CD4-positive, alpha-beta T cell treated with Interleukin-6 at 100 ng/mL for 8 hours (primary cell): ENCODE measurements at places on chromosomes 12 and 14.
A peak's percentile ranks its signal among the peaks of the same experiment; 100 is the strongest.

GRCh38 chr12:121637231-121637914 is 11.0 kb downstream of the ORAI1 start:
- DNase-seq, result peak; percentile 65

- DNase-seq, result no peak
These were observed at the start of gene GZMH for GRCh38 chr14:24609655-24610344. Gene GZMH (minus strand): TSS chr14:24609685. CDS start chr14:24609613, 72 bp downstream.

- DNase-seq, result no peak
These were observed 1.2 kb upstream of the AP1G2 start for GRCh38 chr14:23568600-23569331.

DNA sequence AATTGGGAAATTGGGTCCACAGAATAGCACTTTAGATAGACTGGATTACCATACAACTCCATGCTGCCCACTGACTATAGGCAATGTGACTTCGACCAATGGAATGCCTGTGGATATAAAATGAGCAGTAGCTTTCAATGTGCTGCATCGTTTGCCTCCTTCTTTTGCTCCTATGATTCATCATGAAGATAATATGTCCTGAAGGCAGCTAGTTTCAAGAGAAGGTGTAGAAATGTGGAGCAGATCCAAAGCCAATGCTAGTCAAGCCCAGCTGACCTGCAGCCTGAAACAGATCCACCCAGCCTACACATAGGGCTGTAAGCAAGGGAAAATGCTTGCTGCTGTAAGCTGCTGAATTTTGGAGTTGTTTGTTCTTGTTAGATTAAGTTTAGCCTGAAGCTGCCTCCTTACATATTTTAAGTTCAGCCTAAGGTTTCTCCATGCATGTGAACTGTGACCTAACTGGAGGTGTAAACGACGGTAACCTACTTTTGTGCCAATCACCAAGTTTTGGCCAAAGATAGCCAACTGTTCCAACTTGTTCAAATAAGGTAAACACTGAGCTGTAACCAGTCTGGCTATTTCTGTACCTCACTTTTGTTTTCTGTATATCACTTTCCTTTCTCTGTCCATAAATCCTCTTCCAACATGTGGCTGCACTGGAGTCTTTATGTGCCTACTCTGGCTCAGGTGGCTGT is 169.1 kb upstream of the AVPR1A start:
- DNase-seq, result no peak

DNA sequence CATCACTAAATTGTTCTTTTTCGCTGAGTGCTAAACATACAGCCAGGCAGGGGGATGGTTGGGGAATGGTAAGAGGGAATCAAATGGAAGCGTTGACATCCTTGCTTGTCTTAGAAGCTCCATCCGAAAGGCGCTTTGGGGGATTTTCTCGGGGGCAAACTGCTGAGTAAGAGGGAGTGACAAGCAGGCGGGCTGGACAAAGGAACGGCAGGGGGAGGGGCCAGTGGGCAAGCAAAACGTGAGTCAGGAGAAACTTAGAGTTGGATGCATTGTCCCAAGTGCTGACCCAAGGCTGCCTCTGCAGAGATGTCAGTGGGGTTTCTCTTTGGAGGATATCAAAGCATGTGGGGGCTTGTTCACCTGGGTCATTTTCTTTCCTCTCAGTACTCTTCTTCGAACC is 480.5 kb downstream of the VRK1 start:
- no peak for DNase-seq

DNA sequence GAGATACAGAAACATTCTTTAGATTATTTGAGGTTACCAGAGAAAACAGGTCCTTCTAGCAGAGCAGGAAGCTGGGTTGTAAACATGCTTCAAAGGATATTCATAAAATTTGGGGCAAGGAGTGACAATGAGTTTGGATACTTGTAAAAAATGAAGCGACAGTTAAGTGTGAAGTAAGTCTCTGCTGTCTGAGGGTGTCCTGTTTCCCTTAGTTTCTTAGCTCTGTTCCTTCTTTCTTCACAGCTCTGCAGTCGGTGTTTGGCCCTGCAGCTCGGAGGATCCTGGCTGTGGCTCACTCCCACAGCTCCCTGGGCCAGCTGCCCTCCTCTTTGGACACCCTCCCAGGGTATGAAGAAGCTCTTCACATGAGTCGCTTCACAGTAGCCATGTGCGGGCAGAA is 10.8 kb downstream of the TMEM52B start:
- DNase-seq, result no peak

- DNase-seq, result no peak
These were observed 110.0 kb downstream of the KIF26A start for GRCh38 chr14:104248203-104249055.

- DNase-seq, result no peak
These were observed 8.8 kb downstream of the DTX1 start for GRCh38 chr12:113065126-113066007.

DNA sequence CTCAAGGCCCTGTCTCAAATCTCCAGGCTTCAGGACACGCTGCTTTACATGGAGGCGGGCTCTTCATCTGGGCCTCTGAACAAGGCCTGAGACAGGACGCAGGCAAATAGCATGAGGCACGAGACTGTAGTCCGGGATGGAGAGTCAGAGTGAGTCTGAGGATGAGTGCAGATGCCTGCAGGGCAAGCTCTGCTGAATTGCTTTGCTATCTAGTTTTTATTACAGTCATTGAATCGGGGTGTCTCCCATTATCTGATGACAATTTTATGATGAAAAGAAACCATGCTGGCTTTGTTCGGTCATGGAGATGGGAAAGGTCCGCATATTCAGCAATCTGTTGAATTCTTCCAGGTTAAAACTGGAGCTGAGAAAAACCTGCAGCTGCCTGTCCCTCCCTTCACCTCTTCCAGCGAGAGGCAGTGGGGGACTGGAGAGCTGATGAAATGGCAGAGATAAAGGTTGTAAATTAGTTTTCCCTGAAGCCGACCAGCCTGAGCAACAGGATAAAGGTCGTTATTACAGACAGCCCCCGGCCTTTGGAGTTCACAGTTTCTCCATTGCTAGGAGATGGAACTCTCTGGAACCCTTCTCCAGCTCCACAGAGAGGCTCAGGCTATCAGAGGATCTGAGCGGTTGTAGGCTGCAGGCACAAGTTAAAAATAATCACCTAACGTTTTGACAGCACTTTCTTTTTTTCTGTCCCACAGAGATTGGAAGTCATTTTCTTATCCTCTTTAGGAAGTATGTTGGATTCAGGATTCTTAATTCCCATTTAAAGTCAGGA is 1.3 kb upstream of the ADGRD1 start:
- no peak for DNase-seq

DNA sequence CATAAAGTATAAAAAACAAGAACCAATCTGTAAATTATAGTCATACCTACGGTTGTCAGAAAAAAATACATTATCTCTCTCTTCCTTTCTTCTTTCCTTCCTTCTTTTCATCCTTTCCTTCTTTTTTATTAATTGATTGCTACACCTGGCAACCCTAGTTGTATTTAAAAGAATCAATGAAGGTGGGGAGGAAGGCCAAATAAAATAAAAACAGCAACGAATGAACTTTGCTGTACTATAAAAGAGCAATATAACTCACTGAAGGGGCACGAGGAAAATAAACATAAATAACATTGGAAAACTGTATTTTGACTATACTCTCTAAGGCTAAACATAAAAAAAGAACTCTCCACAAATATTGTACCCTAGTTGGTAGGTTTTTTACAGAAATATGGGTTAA is 898.2 kb upstream of the USP15 start:
- no peak for DNase-seq

DNA sequence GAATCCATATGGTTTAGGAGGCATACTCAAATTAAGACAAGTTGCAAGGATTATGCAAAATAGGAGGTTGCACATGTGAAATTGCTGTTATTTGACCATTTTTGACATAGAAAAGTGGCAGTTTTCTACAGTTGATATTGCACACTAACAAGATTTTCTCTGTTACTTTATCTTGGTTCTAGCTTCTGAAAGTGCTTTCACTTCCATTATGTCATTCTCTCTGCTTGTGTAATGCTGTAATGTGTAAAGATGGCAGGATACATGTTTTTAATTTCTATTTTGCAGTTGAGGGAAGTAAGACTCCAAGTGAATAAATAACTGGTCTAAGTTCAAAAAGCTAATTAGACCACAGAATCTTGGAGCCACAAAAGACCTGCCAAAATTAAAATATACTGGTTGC is 60.6 kb downstream of the MYRFL start:
- no peak for DNase-seq

DNA sequence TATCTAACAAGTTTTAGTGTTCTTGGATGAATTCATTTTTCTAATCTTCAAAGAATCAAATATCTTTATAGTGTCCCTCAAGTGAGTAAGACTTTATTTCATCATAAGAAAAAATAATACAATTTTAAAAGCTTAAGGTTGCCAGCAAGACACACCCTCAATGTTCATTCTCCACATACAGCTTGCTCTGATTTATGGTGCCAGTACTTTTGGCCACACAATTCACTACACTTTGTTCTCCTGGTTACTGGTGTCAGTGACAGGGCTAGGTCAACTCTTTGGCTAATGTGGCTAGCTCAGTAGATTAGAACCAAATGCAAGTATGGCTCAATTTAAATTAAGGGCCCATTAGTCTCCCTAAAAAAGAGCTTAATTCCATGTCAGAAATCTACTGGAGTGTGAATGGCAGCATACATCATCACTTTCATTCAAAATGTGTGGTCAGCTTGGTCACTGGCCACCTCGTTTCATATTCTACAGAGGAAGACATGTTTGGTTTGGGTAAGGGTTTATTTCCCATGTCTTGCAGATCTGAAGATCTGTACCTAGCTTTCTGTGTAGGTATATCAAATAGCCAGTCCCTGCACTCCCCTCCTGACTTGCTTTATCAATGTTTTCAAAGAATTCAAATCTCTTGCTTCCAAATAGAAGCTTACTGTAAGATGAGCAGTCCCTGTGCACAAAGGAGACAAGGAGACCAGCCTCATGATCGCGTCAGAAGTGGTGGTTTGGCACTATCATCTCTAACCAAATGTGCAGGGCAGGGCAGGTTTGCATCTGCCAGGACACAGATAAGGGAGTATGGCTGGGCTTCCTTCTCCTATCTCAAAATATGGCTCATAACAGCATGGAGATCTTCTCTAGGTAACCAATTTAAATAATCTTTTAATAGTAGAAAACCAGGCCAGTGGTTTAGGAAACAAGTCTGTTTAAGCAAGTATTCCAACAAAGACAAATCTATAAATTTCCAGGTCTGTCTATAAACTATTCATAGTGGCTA is 31.3 kb downstream of the HECTD4 start:
- DNase-seq, result no peak

DNA sequence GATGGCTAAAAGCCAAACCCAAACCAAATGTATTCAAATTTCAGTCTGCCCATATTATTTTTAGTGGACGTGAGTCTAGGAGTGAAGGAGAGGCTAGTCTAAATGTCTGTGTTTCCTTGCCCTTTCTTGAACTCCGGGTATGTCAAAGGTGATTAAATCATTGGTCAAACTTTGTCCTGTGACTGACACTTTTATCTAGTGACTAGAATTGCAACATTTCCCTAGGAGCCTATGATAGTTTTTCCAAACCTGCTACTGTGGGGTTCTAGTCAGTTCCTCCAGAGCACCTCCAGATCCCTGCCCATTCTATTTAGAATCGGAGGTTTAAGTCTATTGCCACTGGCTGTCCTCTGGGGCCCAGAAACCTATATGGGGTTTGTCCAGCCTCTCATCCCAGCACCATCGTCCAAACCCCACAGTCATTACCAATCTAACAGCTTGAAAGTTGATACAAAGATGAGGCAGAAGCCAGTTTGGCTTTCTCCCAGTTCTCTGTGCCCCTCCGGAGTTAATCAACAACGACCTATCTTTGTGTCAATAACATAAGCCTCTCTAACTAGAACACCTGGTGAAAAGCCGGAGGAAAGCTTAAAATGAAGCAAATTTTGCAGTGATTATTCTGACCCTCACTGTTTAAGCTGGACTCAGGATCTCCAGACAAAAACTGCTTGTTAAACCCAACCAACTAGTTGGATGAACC is 306.7 kb downstream of the ZFP36L1 start:
- no peak for DNase-seq
